Progenitor cell of endocrine pancreas (in vitro differentiated cells): ENCODE measurements at places on chromosomes 2 and 18.
A peak's percentile ranks its signal among the peaks of the same experiment; 100 is the strongest.

GRCh38 chr2:25933622-25934021 lies 48.7 kb downstream of the KIF3C start:
- no peak for DNase-seq

DNA sequence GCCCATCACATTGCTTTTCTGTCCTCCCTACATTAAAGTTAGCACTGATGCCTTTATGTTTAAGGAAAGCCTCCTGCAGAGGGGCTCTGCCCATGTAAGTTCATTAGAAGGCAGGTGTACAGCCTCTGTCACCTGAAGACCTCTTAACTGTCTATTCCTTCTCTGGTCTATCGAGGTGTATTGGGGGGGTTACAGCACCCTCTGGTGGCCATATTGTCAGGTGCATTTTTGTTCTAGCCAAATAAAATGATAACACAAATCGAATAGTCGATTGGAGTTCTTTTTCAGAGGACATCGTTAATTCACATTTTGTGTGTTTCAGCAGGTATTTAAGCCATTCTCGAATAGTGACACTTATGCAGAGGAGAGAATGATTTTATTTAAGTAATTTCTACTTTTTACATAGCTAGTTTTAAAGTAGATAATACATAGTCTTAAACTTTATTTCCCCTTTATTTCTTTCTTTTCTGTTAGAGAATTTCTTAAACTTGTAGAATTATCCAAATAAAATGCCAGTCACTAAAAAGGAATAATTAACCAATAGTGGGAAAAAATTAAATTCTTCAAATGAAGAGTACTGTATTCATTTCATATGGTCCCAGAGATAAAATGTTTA lies 136.8 kb downstream of the NEDD4L start:
- DNase-seq = peak; percentile 47

- DNase-seq = no peak
These were observed 1.3 kb upstream of the FEV start for GRCh38 chr2:218986148-218986761.

DNA sequence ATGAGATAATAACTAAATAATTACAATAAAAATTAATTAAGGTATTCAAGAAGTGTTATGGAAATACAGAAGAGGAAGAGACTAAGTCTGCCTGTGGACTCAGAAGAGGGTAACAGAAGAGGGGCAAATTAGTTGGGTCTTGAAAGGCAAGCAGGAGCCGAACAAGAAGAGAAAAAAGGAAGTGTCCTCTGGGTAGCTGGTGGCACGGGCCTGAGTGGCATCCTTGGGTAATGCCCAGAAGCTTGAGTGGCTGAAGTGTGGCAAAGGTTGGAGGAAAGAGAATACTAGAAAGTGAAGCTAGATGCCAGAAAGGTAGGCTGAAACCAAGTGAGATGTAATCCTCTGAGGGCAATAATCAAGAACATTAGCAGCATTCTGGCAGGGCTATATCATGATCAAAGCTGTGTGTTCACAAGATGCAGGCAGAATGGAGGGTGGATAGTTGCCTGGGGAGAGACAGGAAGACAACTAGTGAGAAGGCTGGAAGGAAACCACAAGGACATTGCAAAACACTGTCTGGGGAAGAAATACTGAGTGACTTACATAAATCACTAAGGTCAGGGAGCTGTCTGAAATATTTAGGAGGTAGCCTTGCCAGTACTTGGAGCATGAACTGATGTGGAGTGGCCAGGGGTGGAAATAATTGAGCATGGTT lies 16.2 kb downstream of the DOCK10 start:
- no peak for DNase-seq

GRCh38 chr2:237870126-237870525 lies 10.7 kb downstream of the RAMP1 start:
- DNase-seq = no peak

DNA sequence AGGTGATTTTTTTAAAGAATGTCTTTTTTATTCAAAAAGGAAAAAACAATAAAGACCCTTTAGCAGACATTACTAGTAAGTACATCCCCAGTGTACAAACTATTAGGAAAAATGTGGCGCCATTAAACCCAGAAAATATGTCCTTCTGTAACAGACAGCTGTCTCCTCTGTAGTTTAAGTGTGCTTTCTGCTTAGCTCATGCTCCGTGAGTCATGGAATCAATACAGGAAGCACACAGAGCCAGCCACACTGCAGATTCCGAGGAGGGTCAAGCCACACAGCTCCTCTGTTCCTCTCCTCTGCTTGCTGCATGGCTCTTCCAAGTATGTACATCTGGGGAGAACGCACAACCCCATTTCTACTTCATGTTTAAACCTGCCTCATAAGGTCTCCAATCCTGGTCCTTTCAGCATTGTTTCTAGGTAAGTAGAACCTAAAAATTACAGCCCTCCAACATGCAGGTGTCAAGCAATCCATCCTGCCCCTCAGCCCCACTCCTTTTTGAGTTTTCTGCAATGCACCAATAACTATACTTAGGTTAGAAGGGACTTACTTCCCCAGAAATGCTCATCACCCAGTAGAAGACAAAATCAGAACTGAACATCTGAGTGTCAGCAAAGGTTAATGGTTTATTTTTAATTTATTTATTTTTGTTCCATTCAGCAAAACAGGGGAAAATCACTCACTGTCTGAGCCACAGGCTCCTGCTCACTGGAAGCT lies 37.5 kb downstream of the ACVR1 start:
- peak; percentile 10 for DNase-seq

- no peak for DNase-seq
These were observed 92.4 kb downstream of the CABLES1 start for GRCh38 chr18:23227726-23228070.

DNA sequence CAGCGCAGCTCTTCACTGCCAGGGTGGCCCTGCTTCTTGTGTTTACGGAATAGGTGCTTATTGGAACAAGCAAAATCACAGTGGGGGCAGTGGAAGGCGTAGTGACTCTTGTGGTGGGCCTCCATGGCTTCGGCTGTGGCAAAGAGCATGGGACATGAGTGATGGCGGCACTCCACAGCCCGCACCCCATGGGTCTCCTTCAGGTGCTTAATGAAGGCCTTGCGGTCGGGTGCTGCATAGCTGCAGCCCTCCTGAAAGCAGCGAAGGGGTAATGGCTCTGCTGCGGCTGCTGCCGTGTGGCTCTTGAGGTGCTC lies 10.7 kb downstream of the ZNF142 start:
- no peak for DNase-seq

- no peak for DNase-seq
These were observed 401.1 kb downstream of the BCL11A start for GRCh38 chr2:60152226-60152833.

- DNase-seq = no peak
These were observed 356.5 kb upstream of the TNP1 start for GRCh38 chr2:217216316-217216715.

DNA sequence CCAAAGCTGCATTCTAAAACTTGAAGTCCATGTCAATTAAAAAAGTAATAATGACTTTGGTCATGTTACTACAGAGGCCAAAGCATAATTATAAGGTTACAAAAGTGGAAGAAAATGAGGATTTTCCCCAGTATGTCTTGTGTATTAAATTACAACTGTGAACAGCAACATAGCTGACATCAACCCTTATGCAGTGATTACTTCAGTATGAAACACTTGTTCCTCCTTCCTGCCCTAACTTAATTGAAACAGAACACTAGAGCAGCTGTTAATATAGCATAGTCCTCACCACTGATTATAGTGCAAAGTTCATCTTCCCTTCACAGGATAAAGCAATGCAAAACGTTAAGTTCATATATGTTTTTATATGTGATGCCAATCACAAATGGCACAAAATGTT lies 29.9 kb downstream of the EPB41L3 start:
- no peak for DNase-seq

DNA sequence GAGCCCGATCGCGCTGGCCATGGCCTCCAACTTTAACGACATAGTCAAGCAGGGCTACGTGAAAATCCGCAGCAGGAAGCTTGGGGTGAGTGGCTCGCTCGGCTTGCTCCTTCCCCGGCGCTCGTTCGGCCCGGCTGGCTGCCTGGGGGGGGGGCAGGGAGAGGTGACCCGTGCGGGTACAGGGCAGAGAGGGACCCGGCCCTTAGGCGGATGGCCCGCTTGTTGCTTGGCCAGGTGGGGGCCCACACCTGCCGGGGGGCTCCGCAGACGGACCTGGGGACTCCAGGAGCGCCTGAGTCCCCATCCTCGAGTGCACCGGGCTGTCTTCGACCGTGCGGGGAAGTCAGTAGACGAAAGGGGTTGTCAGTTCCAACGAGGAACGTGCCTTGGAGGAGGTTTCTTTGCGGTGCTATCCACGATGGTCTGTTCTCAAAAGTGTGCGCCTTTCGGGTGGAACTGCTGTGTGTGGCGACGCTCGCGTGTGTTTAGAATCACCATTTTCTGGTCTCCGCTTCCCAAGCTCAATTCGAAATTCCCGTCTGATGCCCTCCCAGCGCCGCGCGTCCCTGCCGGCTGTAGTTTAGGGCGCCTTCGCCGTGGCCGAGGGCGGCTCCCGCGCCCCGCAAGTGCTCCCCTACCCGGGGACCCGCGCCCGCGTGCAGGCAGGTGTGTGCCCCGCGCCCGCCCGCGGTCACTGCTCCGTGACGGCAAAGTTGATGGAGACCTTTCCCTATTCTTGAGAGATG lies 711 bp downstream of the DOK6 start:
- DNase-seq = peak; percentile 26

GRCh38 chr18:46632401-46633071 lies 24.5 kb downstream of the LOXHD1 start:
- no peak for DNase-seq
